Activated CD8-positive, alpha-beta memory T cell treated with anti-CD3 and anti-CD28 coated beads for 24 hours (primary cell): ENCODE measurements at places on chromosomes 6 and 20.

DNA sequence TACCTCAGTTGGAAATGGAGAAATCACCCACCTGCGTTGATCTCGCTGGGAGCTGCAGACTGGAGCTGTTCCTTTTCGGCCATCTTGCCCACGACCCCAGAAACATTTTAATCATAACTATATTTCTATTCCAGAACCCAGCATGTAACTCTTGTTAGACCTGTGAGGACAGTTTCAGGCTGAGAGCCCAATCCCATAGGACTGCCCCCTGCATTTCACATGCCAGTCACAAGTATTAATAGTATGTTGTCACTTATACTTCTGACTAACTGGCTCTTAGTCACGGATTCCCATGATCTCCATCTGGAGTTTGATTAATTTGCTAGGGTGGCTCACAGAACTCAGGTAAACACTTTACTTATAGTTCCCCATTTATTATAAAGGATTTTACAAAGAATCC, 96.0 kb upstream of the PRND start:
- no peak for DNase-seq

DNA sequence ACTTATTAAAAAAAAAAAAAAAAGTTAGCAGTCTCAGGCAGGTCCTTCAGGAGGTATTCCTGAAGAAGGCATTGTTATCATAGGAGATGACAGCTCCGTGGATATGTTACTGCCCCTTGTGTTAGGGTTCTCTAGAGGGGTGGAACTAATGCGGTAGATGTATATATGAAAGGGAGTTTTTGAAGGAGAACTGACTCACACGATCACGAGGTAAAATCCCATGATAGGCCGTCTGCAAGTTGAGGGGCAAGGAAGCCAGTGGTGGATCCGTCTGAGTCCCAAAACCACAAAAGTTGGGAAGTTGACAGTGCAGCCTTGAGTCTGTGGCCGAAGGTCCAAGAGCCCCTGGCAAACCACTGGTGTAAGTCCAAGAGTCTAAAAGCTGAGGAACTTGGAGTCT, 103.4 kb downstream of the TULP4 start:
- DNase-seq, result no peak

DNA sequence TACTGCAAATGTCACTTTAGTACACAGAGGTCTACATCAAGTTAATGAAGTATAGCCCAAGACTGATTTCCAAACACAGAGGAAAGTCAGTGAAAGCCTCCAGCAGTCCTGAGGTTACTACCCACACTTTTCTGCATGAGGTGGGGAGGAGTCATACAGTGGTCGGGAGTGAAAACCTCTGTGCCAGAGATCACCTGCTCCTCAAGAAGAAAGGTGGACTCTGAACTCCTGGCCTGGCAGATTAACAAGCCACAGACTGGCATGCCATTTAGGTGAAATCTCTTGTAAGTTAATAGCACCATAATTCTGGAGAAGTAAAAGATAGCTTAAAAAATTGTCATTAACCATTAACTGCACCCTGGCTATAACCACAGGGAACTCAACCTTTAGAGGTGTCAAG, 125.0 kb upstream of the LAMP5 start:
- DNase-seq, result no peak

DNA sequence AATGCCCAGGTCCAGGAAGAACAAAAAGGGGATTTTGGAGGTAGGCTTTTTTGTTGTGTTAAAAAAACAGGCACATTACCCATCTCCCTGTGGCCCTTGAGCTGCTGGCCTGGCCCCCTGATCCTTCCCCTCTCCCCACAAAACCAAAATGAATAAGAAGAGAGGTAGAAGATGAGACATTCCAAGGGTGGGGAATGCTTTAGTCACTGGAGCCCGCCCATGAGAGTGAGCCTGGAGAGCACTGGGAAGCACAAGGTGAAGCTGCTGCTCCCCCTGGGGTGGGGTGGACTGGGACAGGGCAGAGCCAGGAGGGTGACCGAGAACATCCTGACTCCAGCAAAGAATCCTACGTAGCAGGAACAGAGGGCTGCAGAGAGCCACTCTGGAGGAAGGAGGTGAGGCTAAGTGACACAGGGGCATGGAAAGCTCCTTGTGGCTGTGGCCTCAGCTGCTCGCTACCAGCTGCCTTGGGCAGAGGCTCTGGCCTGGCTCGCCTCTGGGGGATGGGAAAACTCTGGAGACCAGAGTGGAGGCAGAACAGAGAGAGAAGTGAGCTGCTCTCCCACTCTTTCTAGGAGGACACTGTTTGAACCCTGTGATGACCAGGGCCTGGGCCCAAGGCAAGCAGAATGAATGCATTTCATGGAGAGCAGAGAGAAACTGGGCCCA, 48.3 kb downstream of the AKAP7 start:
- no peak for DNase-seq

- no peak for DNase-seq
These were observed 103.8 kb upstream of the BEND6 start for GRCh38 chr6:56851074-56851473.

GRCh38 chr6:144928847-144929246, 643.7 kb downstream of the UTRN start:
- DNase-seq, result no peak

GRCh38 chr6:158383542-158383941, 71.3 kb downstream of the TULP4 start:
- no peak for DNase-seq

DNA sequence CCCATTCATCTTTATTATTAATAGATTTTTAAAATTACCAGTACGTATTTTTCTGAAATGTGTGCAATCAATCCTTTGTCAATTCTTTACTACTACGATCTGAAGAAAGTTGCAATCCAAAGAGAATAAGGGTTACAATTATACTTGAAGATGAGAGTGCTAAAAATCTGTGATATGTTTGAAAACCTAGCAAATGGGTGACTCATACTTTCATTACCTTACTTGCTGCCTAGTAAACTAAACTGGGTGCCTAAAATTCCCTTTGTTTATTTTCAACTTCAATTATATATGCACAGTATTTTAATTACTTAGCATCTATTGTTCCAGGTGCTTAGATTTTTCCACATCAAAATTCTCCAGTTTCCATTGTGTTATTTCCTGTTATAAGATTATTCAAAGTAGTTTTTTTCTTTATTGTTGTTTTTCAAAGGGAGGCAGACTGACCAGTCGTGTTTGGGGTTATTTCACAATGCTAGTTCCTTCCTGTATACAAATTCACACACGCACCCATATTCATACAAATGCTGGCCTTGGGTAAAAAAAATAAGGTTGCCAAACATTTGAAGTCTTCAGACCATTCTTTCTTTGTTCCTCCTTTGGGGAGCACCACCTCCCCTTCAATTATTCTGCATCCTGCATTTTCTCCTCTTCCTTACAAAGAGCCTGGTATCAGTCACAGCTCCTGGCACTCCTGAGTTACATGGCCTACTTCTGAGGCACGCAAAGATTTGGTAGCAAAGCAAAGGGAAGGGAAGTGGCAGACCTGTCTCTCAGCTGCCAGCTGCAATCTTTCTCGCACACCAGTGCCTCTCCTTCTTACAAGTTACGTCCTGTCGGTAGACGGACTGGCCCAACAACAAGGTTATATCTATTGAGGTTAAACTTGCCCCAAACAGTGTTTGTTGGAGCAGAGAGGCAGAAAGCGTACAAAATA, 16.2 kb upstream of the FAM135A start:
- DNase-seq, result no peak
